ENCODE measurements at places on chromosomes 13 and 19.

DNA sequence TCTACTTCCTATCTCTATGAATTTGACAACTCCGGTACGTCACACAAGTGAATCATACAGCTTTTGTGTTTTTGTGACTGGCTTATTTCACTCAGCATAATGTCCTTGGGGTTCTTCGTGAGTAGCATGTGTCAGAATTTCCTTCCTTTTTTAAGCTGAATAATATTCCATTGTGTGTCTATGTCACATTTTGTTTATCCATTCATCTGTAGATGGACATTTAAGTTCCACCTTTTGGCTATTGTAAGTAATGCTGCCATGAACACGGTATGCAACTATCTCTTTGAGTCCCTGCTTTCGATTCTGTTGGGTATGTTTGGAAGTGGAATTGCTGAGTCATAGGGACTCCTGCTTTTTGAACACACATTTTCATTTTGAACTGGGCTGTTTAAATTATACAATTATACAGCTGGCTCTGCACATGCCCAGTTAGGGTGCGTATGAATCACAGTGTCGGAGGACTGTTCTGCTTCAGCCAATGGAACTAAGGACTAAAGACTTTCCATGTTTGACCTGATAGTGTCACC lies 43.0 kb upstream of the C13orf42 start:
- DNase-seq = no peak

- peak; percentile 58 for DNase-seq
These were observed 604.4 kb upstream of the SPRY2 start for GRCh38 chr13:80945328-80945727.

DNA sequence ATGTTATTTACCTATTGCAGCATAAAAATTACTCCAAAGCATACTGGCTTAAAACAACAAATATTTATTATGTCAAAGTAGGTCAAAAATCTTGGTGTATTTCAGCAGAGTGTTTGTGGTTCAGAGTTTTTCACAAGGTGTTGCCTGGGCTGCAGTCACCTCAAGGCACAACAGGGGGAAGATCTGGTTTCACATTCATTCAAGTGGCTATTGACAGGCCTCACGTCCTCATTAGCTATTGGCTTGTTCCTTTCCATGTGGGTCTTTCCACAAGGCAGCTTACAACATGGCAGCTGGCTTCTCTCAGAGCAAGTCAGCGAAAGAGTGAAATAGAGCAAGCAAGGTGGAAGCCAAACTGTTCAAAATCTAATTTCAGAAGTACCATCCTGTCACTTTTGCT lies 602.9 kb downstream of the OLFM4 start:
- DNase-seq = no peak

GRCh38 chr19:15240515-15240914 lies 8.3 kb upstream of the EPHX3 start:
- no peak for DNase-seq

DNA sequence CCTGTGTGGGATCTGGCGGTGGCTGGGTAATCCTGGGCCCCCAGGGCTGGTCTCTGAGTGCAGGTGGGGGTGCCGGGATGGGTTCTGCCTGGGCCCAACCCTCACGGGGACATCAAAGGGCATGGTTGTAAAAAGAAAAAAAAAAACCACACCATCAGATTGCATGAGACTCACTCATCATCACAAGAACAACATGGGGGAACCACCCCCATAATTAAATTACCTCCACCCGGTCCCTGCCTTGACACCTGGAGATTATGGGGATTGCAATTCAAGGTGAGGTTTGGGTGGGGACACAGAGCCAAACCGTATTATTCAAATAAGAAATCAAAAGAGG lies 14.3 kb downstream of the C1QTNF9 start:
- no peak for DNase-seq

- DNase-seq = no peak
These were observed 35.0 kb upstream of the ALOX5AP start for GRCh38 chr13:30700364-30700763.

- peak; percentile 71 for DNase-seq
These were observed at the start of gene NAXD for GRCh38 chr13:110615322-110616102. Gene NAXD (plus strand): TSS chr13:110615545. CDS start chr13:110615602, 57 bp downstream.

DNA sequence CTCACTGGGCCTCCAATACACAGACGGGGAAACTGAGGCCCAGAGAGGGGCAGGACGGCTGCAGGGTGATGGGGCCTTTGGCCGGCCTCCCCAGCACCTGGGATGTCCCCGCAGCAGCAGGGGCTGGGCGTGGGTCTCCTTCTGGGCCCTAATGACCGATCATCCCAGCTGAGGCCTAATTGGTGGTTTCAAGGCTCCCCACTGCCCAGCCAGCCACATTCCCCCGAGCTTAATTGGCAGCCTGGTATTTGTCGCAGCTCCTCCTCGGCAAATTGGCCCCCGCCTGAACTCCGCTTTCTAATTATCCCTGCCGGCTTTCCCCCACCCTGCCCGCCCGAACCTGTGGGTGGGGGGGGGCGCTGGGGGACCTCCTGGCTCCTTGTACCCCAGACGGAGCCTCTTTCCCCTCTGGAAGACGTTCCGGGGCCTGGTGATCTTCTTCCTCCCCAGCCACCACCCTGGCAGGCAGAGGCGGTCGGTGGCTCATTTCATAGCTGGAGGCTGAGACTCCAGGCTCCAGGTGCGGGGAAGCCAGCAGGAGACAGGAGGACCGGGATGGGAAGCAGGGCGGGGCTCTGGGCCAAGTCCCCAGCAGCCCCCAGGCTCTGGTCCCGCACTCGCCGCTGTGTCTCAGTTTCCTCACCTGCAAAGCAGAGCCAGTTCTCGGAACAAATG lies 27.2 kb upstream of the WDR18 start:
- no peak for DNase-seq

DNA sequence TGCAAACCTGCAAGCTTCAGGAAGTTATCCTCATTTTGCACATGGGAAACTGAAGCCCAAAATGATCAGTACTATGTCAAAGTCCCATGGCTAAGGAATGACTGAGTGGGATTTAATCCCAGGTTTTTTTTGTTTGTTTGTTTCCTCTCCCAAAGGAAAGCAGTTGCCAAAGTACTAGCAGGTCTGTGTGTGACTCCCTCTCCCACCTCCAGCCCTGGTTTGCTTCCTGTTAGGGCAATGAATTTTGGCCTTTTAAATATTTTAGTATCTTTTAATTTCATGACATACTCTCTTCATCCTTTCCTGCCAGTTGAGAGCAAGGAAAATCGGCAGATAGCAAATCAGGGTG lies 134.1 kb upstream of the RNF113B start:
- DNase-seq = no peak

DNA sequence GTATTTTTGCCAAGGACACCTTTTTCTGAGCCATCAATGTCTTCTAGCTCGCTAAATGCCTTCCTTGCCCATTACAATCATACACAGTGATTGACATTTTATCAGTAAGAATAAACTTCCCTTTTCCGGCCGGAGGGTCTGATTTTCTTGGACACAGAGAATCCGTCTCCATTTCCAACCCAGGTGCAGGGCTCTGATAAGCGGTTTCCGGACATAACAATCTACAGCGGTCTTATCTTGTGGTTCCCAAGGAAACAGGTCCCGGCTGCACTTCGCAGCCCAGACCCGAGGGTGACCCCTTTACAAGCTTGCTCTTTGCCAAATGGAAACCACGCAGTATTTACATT lies 5.1 kb upstream of the ZNF77 start:
- no peak for DNase-seq

DNA sequence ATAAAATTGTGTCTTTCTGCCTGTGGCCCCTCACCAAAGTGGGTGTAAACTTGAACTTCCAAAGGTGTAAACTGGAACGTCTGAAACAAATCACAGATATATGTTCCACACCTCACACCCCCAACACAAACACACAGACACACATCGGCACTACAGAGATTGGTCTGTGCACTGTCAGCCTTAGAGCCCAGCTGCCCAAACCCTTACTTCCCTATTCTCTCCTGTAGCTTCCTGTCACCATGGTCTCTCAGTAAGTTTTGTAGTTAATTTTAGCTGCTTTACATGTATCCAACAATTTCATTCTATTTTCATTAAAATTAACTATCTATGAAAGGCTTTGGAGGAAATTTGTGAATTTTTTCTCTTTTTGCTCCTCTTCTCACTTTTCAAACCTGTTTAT lies 5.4 kb downstream of the TM9SF2 start:
- no peak for DNase-seq

- DNase-seq = no peak
These were observed 29.1 kb downstream of the INTS6 start for GRCh38 chr13:51423766-51424165.

DNA sequence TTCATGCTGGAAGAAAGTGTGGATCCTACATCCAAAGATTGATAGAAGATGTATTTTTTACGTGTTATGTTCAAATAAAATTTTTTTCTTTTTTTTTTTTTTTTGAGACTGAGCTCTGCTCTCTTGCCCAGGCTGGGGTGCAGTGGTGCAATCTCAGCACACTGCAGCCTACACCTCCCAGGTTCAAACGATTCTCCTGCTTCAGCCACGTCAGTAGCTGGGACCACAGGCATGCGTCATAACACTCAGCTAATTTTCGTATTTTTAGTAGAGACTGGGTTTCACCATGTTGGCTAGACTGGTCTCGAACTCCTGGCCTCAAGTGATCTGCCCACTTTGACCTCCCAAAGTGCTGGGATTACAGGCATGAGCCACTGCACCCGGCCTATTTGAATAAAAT lies 65.7 kb downstream of the KLF12 start:
- DNase-seq = no peak

DNA sequence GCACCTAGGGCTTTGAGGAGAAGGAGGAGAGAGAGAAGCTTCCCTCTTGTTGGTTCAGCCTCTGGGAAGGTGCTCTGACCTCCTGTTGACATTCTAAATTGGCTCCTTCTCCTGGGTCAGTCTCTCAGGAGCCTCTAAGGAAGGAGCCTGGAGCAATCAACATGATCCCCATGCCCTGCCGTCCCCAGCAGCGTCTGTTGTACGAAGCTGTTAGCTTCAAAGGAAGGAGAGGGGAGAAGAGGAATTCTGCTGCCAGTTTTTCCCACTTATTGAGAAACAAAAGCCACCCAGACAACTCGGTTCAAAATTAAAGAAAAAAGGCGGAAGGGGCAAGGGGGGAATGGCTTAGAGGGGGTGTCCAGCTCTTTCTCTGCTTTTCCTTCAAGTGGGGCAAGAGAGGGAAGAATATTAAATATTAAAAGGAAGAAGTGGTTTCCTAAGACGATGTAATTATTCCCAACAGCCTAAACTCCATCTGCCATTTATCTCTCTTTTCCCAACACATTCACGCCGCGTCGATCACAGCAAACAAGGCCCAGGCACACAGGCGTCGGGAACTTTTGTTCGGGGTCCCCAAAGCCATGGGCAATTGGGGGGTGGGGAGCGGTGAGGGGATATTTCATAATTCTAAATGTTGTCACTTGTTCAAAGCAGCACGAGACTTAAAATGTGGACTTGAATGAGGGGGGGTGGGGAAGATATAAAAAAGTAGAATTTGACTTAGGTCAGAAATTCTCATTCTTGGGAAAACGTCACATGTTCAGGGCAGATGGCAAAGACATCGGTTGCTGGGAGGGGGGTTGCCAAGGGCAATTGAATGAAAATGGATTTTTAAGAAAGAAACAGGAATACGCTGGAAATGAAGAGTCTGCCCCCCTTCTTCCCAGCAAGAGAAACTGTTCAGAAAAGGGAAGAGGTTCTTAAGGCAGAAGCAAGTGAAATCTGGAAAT lies 116.8 kb upstream of the CACNA1A start:
- no peak for DNase-seq

DNA sequence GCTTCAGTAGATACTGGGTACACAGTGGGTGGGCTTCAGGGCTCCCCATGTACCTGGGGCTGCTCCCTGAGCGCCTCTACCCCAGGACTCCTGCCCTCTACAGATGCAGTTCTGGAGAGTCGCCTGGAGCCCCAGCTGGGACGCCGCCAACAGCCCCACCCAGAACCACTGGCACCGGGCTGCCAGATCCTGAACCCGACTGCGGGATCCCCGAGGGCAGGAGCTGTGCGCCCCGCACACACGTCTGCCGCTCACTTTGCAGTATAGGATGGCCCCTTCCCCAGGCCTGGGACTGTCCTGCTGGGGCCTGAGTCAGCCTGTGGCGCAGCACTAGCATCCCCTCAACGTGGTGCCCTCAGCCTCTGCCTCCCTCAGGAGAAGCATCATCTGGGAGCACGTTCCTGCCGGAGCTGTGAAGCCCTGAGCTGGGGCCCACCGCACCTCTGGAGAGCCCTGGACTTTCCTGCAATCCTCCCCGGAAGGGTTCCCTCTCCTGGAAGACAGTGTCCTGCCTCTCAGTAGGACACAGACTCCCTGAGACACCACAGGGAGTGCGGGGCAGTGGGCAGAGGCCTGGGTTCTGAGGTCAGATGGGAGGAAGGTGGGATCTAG lies 3.7 kb downstream of the REXO1 start:
- no peak for DNase-seq

- no peak for DNase-seq
These were observed 32.4 kb downstream of the RASA3 start for GRCh38 chr13:114099918-114100445.

DNA sequence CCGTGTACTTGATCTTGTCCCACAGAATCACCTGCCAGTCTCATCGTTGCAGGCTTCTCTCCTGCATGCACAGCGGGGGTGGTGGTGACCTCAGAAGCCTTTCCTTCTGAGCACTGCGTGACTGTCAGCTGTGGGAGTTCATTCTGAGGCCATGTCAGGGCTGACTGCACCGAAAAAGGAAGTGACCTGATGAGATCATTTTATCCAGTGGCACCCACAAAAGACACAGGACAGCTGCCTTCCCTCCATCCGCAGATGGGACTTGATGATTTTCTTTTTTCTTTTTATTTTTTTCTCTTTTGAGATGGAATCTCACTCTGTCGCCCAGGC lies 89.7 kb downstream of the RAB20 start:
- DNase-seq = no peak

GRCh38 chr19:17778251-17778967 lies 16.5 kb upstream of the B3GNT3 start:
- no peak for DNase-seq
